Bone marrow (tissue), 2 donors: ENCODE measurements at places on chromosomes 6 and 20.

DNA sequence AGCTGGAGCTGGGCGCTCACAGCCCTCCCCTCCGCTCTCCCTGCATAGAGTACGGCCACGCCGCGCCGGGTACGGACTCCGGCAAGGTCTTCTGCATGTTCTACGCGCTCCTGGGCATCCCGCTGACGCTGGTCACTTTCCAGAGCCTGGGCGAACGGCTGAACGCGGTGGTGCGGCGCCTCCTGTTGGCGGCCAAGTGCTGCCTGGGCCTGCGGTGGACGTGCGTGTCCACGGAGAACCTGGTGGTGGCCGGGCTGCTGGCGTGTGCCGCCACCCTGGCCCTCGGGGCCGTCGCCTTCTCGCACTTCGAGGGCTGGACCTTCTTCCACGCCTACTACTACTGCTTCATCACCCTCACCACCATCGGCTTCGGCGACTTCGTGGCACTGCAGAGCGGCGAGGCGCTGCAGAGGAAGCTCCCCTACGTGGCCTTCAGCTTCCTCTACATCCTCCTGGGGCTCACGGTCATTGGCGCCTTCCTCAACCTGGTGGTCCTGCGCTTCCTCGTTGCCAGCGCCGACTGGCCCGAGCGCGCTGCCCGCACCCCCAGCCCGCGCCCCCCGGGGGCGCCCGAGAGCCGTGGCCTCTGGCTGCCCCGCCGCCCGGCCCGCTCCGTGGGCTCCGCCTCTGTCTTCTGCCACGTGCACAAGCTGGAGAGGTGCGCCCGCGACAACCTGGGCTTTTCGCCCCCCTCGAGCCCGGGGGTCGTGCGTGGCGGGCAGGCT is 4.6 kb downstream of the KCNK15 start:
- DNase-seq: no peak

GRCh38 chr6:111503194-111503593 is 20.2 kb upstream of the REV3L start:
- DNase-seq: no peak

GRCh38 chr6:13484827-13485226 is 2.6 kb downstream of the GFOD1 start:
- no peak for DNase-seq

DNA sequence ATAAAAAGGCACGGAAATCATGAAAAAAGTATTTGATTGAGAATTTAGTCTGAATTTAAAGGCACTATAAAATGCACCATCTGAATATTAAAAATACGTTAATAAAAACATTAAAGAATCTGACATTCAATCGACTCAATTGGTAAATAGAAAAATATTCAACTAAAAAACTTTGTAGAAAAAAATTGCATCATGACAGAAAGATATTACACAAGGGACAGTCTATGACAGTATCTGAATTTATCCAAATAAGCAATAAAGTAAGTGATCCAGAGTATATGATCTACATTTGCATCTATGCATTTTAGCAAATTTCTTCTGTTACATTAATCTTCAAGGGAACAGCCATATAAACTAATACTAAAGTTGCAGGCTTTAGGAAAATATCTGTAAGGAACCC is 9.4 kb downstream of the FRK start:
- no peak for DNase-seq

GRCh38 chr6:10403385-10404106 is 11.3 kb downstream of the TFAP2A start:
- DNase-seq: no peak

- no peak for DNase-seq
Measured at GRCh38 chr6:5997420-5997987, 9.2 kb downstream of the NRN1 start.

GRCh38 chr6:129871221-129871620 is 10.1 kb upstream of the TMEM244 start:
- no peak for DNase-seq

- no peak for DNase-seq
Measured at GRCh38 chr6:152478377-152479010, 158.7 kb downstream of the SYNE1 start.

GRCh38 chr20:5160882-5161281 is 34.1 kb downstream of the CDS2 start:
- DNase-seq: no peak

GRCh38 chr6:47009583-47009982 is 32.5 kb downstream of the ADGRF1 start:
- DNase-seq: no peak

GRCh38 chr20:44219791-44220190 is 9.2 kb upstream of the OSER1 start:
- DNase-seq: no peak

DNA sequence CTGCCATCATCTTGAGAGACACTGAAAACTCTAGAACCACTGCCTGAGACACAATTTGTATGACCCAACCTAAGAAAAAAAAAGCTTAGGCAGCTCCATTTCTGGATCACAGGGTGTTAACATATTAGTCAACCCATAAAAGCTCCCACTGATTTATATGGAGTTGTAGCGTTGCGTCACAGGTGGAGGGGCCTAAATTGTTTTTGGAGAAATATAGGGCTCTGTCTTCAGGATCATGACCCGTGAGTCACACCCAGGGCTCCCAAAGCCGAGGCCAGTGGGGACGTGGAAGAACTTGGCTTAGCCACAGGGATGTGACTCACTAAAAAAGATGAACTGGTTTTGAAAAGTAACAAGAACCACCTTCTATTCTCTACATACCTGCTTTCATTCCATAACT is 116.5 kb upstream of the BMP2 start:
- no peak for DNase-seq

DNA sequence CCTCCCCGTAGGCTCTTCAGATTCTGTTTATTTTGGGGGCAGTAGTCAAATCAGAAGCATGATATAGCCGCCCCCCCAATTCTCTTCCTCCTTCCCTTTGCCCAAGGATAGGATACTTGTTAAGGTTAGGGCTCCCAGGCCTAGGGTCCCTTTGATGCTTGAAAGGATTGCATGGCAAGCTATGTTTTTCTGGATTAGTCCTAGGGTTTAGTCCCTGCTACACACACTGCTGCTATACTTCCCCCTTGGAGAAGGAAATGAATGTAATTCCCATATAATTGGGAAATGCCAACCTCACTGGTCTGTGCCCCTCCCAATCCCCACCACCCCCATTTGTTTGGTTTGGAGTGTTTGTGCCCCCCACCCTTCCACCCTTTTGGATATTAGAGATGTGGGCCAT is 62.8 kb downstream of the ZFAND3 start:
- DNase-seq: no peak

GRCh38 chr20:10432079-10432478 is 1.9 kb downstream of the MKKS start:
- DNase-seq: no peak

- DNase-seq: no peak
Measured at GRCh38 chr6:52074716-52075115, 12.7 kb downstream of the PKHD1 start.

GRCh38 chr6:13305288-13305687 is 23.0 kb downstream of the TBC1D7 start:
- no peak for DNase-seq

DNA sequence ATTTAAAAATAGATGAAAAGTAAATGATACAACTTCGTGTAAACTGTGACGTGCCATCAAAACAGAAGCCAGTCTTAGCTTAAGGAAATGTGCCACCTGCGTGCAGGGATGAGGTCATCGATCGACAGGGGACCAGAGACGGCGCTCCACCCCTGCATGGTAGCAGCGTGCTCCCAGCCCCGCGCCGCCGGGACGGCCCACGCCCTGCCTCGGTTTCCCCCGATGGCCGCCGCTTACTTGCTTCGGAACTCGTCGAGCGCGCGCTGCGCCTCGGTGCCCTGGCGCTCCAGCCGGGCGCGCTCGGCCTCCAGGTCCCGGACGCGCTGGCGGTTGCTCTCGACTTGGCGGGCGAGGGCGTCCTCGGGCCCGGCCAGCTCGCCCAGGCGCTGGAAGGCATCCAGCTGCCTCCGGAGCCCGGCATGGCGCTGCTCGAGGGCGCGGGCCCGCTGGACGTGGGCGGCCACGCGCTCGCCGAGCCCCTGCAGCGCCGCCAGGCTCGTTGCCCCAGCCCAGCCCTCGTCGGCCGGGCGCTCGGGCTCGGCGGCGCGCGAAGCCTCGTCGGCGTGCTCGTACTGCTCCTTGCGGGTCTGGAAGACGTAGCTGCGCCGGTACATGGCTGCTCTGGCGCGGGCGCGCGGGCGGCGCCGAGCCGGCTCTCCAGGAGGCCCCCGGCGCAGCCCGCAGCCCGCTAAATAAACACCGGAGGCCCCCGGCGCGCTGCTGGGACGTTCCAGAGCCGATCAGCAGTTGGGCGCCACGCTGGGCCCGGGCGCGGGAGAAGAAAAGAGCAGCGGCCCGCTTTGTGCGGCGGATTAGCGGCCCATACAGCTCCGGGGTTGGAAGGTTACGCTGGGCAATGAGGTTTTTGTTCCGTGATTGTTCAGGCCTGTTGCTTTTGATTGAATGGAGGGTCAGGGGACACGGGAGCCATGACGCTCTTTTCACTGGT is at the start of gene BFSP1:
Gene BFSP1 (minus strand): TSS at position 664 of the 949 bp plus-strand sequence. CDS start 50 bp downstream, at position 614.
- DNase-seq: no peak

DNA sequence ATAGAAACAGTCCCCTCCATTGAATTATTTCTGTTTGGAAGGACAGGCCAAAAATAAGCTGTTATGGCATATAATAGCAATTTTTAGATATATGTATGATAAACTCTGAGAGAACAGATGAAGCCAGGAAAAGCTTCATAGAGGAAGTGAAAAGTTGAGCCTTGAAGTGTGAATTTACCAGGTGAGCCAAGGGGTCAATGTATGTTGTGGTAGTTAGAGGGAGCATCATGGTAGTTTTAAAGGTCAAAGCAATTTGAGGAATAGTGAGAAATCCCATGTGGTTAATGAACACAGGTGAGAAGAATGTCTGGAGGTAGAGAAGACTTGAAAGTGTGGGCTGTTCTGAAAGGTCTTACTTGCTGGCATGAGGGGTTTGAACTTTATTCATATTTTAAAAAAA is 47.0 kb downstream of the COL19A1 start:
- no peak for DNase-seq

GRCh38 chr20:60749804-60750602 is 502.1 kb upstream of the CDH4 start:
- DNase-seq: no peak
